ENCODE measurements at places on chromosomes 11 and 22.

DNA sequence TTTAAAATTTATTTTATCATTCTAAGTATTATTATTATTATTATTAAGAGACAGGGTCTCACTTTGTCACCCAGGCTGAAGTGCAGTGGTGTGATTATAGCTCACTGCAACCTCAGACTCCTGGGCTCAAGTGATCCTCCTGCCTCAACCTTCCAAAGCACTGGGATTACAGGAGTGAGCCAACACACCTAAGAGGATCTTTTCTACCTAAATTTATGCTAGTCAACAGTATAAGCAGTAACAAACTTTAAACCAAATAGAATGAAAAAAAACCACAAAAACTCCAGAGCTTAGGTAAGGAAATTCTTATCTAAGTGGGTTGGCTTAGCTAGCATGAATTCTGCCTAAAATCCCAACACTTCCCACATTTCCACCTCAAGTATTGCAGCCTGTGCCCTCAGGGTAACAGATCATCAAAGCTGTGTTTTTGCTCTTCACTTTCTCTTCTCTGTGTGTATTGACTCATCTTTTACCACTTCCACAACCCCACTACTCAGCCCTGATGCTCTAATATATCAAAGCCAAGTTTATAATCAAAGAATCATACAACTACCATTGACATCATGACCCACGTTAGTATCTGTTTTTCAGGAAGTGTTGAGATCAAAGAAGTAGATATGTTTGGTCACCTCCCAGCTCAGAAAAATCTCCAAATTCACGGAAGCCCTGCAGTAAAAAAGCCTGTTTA is 93.7 kb upstream of the SPON1 start:
- DNase-seq = no peak

DNA sequence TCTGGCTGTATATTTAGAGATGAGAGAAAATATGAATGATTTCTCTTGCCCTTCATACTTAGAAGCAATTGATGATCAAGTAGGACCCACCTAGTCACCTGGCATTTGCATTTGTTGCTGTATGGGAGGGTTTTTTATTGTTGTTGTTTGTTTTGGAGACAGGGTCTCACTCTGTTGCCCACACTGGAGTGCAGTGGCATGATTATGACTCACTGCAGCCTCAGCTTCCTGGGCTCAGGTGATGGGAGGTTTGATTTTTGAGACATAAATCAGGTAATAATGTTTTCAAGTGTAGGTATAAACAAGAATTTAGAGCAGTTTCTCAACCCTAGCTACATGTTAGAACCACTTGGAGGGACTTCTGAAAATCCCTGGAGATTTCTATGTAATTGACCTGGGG is 63.0 kb downstream of the TNRC6B start:
- no peak for DNase-seq

DNA sequence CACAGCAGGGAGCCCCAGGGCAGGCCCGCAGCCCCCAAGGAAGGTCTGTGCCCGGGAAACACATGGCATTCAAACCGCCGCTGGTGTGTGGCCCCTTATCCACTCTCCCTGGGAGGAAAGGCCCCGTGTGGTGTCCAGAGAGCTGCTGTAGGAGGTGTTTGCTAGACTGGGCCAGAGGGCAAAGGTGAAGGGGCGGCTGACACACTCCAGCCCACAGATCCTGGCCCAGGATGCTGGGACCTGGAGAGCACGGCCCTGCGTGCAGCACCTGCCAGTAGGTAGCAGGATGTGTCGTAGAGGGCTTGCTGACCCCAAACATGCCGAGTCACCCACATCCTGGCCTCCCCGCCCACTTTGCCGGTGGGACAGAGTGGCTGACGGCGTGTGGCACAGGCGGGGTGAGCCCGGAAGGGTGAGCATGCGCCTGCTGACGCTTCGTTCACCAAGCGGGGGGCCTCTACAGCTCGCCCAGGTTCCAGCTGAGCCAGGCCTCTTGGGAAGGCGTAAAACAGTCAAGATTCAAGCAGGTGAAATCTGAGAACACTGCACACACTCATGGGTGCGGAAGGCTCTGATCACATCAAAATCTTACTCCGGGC is 11.0 kb downstream of the OSBPL5 start:
- no peak for DNase-seq

GRCh38 chr22:33038836-33039235 is 19.3 kb downstream of the SYN3 start:
- DNase-seq = no peak

GRCh38 chr11:10484461-10485180 is 29.6 kb downstream of the AMPD3 start:
- no peak for DNase-seq

Data from GM12865 (cell line).